ENCODE measurements at places on chromosomes 12 and 14. TPM values are rescaled to one million over a fixed set of nuclear protein-coding genes. Genes with fewer than 3 reads are reported as not detected.

Gene C12orf50
- total RNA-seq = not detected

Gene MIP
- not detected for total RNA-seq

Gene IGFBP6
- total RNA-seq = 2,626 TPM

Gene CIROP
- total RNA-seq = not detected

Gene HCAR1
- 2.2 TPM for total RNA-seq

Gene NOVA1
- total RNA-seq = 16.9 TPM

Gene TRAFD1
- 158 TPM for total RNA-seq

Gene KRT75
- not detected for total RNA-seq

Gene NUAK1
- total RNA-seq = 3.0 TPM

Gene MAP3K9
- 0.33 TPM for total RNA-seq

Gene TMEM120B
- total RNA-seq = 8.0 TPM

Gene CHD8
- total RNA-seq = 72.7 TPM

Gene CLEC2A
- not detected for total RNA-seq

Gene KTN1
- 210 TPM for total RNA-seq

Gene CPM
- total RNA-seq = 0.08 TPM

Gene GPX2
- not detected for total RNA-seq

Gene LRRC10
- not detected for total RNA-seq

Gene ANO4
- 1.6 TPM for total RNA-seq

Gene AKAP3
- total RNA-seq = 0.81 TPM

Gene OR10A7
- total RNA-seq = not detected

Gene IL31
- not detected for total RNA-seq

Gene A2ML1
- total RNA-seq = not detected

Gene CEP170B
- 18.2 TPM for total RNA-seq

Gene CLEC6A
- not detected for total RNA-seq

Gene PDE3A
- total RNA-seq = 16.2 TPM

Gene MMP17
- 5.6 TPM for total RNA-seq

Gene LRP1
- 381 TPM for total RNA-seq

Gene RIMKLB
- 23.2 TPM for total RNA-seq

Gene DTX1
- total RNA-seq = not detected

Gene POTEG
- not detected for total RNA-seq

Gene LRRIQ1
- total RNA-seq = 1.5 TPM

Gene EGLN3
- total RNA-seq = 0.18 TPM

Gene TSPAN19
- total RNA-seq = not detected

Gene STYK1
- total RNA-seq = not detected

Gene TAS2R46
- 4.7 TPM for total RNA-seq

Gene NPAS3
- total RNA-seq = 0.36 TPM

Gene CORO1C
- 234 TPM for total RNA-seq

Data from fibroblast of the aortic adventitia (primary cell).